ENCODE measurements at places on chromosomes 11 and 22. TPM values are rescaled to one million over a fixed set of nuclear protein-coding genes. Genes with fewer than 3 reads are reported as not detected.
A peak's percentile ranks its signal among the peaks of the same experiment; 100 is the strongest.

Gene SYT13
- not detected for polyA plus RNA-seq

DNA sequence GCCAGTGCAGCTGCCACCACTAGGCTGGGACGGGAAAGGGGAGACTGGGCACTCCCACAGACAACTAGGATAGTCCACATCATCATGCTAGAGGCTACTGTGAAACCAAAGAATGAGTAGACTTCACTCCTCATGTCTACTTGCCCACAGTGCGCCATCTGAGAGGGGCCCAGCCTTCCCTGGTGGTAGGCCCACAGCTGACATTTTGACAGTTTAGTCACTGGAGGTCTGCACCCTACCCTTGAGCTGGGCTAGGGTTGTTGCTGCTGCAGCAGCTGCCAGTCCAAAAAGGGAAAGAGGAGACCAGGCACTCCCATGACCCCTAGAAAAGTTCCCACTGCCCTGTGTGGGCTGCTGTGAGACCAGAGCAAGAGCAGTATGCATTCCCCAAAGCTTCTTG, 141.2 kb downstream of the DLG2 start:
- DNase-seq, result no peak

GRCh38 chr11:92453055-92453454, 228.4 kb downstream of the FAT3 start:
- DNase-seq, result peak; percentile 61

- DNase-seq, result no peak
Measured at GRCh38 chr11:84140386-84141169, 854.4 kb upstream of the CCDC90B start.

GRCh38 chr11:35639591-35640179, 21.4 kb downstream of the FJX1 start:
- DNase-seq, result no peak

GRCh38 chr11:18384157-18384641, 10.2 kb upstream of the LDHA start:
- DNase-seq, result peak; percentile 91

GRCh38 chr11:91078221-91078620, 855.4 kb upstream of the CHORDC1 start:
- DNase-seq, result no peak

DNA sequence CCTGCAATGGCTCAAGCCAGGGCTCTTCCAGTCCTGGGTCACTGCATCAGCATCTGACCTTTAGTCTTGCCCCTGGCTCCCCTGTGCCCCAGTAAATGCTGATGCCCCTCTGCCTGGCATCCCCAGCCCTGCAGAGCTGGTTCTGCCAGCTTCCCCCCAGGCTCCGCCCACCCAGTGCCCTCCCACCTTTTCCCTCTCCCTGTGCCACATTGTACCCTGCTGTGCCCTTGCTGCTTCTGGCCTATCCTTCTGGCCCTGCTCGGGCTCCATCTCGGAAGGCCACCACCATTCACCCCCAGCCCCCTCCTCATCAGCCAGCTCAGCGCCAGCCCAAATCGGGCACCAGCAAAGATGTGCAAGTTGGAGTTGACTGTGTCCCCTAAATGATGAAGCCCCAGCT, 7.4 kb downstream of the CAPN5 start:
- no peak for DNase-seq

DNA sequence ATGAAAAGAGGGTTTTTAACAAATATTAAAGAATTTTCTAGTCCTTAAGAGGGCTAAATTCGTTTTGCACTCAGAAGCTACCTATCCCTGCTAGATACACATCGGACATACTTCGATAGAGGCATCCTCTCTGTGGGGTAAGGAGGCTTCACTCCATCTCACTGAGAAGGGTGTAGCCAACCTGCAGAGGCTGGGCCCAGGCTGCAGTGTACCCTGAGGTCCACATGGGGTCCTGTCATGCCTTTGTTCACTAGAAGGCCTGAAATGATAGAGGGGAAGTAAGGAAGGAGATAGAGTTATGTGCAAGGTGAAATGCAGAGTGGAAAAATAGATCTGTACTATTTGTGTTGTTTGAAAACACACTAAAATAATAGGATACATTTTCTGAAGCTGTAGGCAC, 45.6 kb downstream of the IGSF9B start:
- DNase-seq, result no peak

Measured in GM23248 (cell line).